ENCODE measurements at places on chromosomes 16 and 17. TPM values are rescaled to one million over a fixed set of nuclear protein-coding genes. Genes with fewer than 3 reads are reported as not detected.
A peak's percentile ranks its signal among the peaks of the same experiment; 100 is the strongest.

GRCh38 chr17:80918731-80919130 lies 72.9 kb upstream of the CHMP6 start:
- no peak for DNase-seq

DNA sequence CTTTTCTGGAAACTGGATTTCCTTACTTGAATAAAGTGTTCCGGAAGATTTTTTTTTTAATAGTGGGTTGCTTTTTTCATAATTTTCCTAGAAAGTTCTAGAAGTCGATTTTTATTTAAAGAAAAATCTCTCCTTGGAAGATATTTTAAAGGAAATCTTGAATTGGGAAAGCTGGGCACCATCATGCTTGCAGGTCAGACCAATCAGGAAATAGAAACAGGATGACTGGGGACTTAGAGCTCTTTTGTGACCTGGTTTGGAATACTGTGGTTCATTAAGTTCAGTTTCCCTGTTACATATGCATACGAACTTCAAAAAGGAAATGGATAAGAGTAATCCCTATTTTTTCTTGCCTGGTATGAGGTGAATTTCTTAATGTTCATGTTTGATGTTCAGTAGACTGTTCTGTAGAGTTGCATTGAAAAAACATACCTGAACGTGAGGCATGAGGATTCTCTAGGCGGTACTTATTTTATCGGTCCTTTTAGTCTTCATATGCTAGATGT lies 1.2 kb downstream of the NFATC3 start:
- DNase-seq, result no peak

Gene PRDM7
- 0.22 TPM for polyA plus RNA-seq

- no peak for DNase-seq
These were observed 9.4 kb downstream of the CTRL start for GRCh38 chr16:67922221-67922620.

GRCh38 chr17:38745545-38745944 lies 2.6 kb downstream of the PCGF2 start:
- DNase-seq, result no peak

Gene SLC4A1
- 7.9 TPM for polyA plus RNA-seq

Gene HOXB3
- 112 TPM for polyA plus RNA-seq

GRCh38 chr17:52035336-52035915 lies 123.1 kb downstream of the CA10 start:
- no peak for DNase-seq

Gene GOSR1
- polyA plus RNA-seq, result 57.4 TPM

Gene PLEKHG4
- polyA plus RNA-seq, result 22.6 TPM

DNA sequence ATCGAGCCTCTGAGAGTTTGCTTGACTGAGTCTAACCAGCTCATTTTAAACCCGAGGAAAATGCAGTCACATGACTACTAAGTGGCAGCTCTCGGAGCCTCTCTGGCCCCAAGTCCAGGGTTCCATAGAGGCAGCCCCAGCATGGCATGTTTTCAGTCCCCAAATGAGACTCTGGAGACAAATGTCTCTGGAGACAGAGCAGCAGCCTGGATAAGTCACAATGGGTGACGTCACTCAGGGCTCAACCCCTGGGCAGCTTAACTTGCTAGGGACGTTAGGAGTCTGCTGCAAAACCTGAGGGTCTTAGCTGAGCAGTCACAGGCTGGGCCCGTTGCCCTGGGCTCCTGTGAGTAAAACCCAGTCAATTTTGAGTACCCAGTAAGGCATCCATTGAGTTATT lies 6.9 kb upstream of the STH start:
- no peak for DNase-seq

Gene MYO15B
- 108 TPM for polyA plus RNA-seq

Gene CACNG4
- 3.7 TPM for polyA plus RNA-seq

Gene CES4A
- polyA plus RNA-seq, result 12.3 TPM

Gene CDC6
- 19.9 TPM for polyA plus RNA-seq

DNA sequence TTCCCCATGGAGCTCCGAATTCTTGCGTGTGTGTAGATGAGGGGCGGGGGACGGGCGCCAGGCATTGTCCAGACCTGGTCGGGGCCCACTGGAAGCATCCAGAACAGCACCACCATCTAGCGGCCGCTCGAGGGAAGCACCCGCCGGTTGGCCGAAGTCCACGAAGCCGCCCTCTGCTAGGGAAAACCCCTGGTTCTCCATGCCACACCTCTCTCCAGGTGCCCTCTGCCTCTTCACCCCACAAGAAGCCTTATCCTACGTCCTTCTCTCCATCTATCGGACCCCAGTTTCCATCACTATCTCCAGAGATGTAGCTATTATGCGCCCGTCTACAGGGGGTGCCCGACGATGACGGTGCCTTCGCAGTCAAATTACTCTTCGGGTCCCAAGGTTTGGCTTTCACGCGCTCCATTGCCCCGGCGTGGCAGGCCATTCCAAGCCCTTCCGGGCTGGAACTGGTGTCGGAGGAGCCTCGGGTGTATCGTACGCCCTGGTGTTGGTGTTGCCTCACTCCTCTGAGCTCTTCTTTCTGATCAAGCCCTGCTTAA lies 617 bp upstream of the SENP3 start:
- DNase-seq, result peak; percentile 70

GRCh38 chr17:28573966-28574480 lies 2.7 kb downstream of the ALDOC start:
- DNase-seq, result no peak

Gene ACSM2A
- polyA plus RNA-seq, result 82.6 TPM

Gene ELP5
- 43.7 TPM for polyA plus RNA-seq

Gene OR1A1
- polyA plus RNA-seq, result not detected

Gene CDH16
- 276 TPM for polyA plus RNA-seq

Gene LITAFD
- polyA plus RNA-seq, result 0.26 TPM

Gene LGALS9B
- polyA plus RNA-seq, result not detected

Gene HOXB8
- polyA plus RNA-seq, result 59.2 TPM

- DNase-seq, result no peak
These were observed 3.2 kb downstream of the CDH8 start for GRCh38 chr16:62033065-62033464.

DNA sequence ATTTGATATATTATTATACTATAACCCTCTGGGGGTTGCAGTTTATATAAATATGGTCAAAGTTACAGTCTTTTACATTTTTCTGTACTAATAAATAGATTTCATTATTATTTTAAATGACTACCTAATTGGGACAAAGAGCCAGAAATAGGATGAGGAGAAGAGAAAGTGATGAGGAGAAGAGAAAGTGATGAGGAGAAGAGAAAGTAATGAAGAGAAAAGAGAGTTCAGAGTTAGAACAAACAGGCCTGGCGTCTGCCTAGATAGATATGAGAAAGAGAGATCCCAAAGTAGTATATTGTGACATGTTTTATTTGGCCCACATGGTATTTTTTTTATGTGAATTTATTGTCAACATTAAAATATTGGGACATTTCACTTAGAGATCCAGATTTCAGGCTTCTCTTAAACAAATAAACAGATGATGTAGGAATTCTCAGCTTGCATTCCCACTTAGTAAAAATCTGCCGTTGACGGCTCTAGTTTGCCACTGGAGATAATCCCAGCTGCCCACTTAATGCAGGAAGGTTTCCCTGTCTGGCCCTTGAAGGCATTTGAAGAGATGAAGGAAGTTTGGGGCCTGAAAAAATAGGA lies 210.7 kb downstream of the STX8 start:
- DNase-seq, result no peak

- DNase-seq, result no peak
These were observed 9.2 kb upstream of the CCL13 start for GRCh38 chr17:34347063-34347462.

- DNase-seq, result no peak
These were observed 47.6 kb upstream of the LYRM9 start for GRCh38 chr17:27940503-27941428.

Gene RFFL
- polyA plus RNA-seq, result 17.8 TPM

GRCh38 chr16:83704656-83705055 lies 103.1 kb upstream of the HSBP1 start:
- no peak for DNase-seq

GRCh38 chr17:27384261-27384701 lies 72.0 kb upstream of the KSR1 start:
- DNase-seq, result no peak

Measured in left renal cortex interstitium (tissue), 4 donors.